Left lobe of liver (tissue), 2 donors: ENCODE measurements at places on chromosomes 6 and 20. TPM values are rescaled to one million over a fixed set of nuclear protein-coding genes. Genes with fewer than 3 reads are reported as not detected.

The RBL1 gene
- 2.2 TPM for total RNA-seq

The GNRH2 gene
- total RNA-seq: 1.6 TPM

The LY6G6D gene
- total RNA-seq: not detected

The SOBP gene
- total RNA-seq: 1.7 TPM

The IRF4 gene
- total RNA-seq: 1.7 TPM

The BMP2 gene
- 2.1 TPM for total RNA-seq

The OPN5 gene
- not detected for total RNA-seq

The MUC21 gene
- total RNA-seq: not detected

The CNR1 gene
- total RNA-seq: 0.23 TPM

The CLIC1 gene
- 37.7 TPM for total RNA-seq

The GTSF1L gene
- total RNA-seq: not detected

The ALDH5A1 gene
- total RNA-seq: 62.2 TPM

The SLC18B1 gene
- total RNA-seq: 4.5 TPM

The HLA-G gene
- total RNA-seq: not detected

The MYBL2 gene
- 0.63 TPM for total RNA-seq

The SIRPA gene
- total RNA-seq: 35.9 TPM

The NINL gene
- 20.1 TPM for total RNA-seq

The CALHM6 gene
- total RNA-seq: 2.2 TPM

The TTPAL gene
- total RNA-seq: 95.0 TPM

The C20orf144 gene
- total RNA-seq: not detected

The SMIM13 gene
- 5.9 TPM for total RNA-seq

The MDC1 gene
- 13.7 TPM for total RNA-seq

The HSPA12B gene
- total RNA-seq: 1.4 TPM

The BIRC7 gene
- total RNA-seq: not detected

The LPIN3 gene
- 32.2 TPM for total RNA-seq

The BANF2 gene
- total RNA-seq: not detected

The MACROD2 gene
- total RNA-seq: 3.7 TPM

The POPDC3 gene
- total RNA-seq: not detected

The PDCD2 gene
- 22.2 TPM for total RNA-seq

The HAO1 gene
- 224 TPM for total RNA-seq
